ENCODE measurements at places on chromosomes 2 and 18.

- no peak for DNase-seq
These were observed 47.7 kb downstream of the ZNF516 start for GRCh38 chr18:76447258-76447890.

- no peak for DNase-seq
These were observed 8.8 kb upstream of the EXOC6B start for GRCh38 chr2:72834596-72834995.

DNA sequence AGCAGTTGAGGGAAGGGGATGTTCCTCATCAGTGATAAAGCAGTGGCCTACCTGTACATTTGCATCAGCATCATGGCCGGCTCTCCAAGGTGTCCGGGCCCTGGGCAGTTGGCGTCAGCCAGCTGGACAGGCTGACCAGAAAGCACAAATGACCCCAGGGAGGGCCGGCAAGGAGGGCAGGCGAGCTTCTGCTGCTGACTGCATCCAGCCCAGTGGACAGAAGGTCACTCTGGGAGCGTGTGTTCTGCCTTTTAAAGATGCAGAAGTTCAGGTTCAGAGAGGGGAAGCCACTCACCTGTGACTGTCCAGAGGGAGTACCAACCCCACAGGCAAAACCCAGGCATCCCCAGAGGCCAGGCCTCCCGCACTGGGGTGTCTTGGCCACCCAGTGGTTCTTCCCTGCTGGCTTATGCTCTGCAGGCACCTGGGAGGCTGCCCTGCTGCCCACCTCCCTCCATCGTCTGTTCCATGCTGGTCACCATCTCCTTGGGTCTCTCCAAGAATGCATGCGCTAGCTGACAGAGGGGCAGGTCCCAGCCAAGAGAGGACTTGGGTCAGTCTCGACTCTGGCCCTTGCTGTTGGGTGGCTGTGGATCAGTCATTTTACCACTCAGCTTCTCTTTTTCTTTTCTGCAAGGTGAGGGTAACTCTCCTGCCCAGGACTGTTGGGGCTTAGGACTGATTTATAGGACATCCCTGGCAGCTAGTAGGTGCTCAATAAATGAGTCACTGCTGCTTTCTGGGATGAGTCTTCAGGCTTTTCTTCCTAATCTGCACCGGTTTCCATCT lies 89.9 kb downstream of the INHBB start:
- DNase-seq: no peak

- DNase-seq: no peak
These were observed 8.9 kb downstream of the STAM2 start for GRCh38 chr2:152166633-152167032.

GRCh38 chr2:182182436-182182835 lies 196.8 kb downstream of the PPP1R1C start:
- no peak for DNase-seq

DNA sequence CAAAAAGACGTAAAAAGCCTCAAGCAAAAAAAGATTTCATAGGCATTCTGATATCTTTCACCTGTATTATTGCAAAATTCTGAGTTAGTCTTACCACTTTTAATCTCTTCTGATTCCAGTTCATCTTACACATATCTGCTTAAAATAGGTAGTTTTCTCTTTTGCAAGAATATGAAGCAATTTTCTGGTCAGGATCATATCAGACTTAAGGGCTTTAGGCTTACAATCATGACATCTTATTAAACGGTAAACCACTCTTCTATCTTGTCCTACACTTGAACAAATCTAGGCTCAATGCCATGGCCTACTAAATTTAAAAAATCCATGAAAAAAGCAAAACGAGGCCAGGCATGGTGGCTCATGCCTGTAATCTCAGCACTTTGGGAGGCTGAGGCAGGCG lies 50.1 kb upstream of the GAREM1 start:
- no peak for DNase-seq

GRCh38 chr18:30432349-30432748 lies 610.2 kb downstream of the DSC3 start:
- no peak for DNase-seq

GRCh38 chr2:65220432-65221131 lies 7.0 kb upstream of the ACTR2 start:
- no peak for DNase-seq

GRCh38 chr2:9578467-9579235 lies 23.0 kb upstream of the ADAM17 start:
- no peak for DNase-seq

GRCh38 chr2:206296128-206296527 lies 21.7 kb downstream of the ZDBF2 start:
- no peak for DNase-seq

DNA sequence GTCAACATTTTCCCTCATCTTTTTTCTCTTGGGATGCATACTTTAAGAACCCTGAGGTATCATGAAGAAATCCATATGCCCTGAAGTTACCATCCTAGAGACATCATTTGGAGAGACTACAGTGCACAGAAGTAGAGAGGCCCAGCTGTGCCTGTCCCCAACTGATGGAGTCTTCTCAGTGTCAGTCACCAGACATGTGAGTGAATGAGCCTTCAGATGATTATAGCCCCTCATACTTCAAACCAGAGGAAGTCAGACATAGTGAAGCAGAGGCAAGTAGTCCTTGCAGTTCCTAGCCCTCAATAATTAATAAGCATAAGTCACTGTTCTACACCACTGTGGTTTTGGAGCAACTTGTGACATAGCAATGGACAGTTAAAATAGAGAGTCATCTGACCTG lies 194.4 kb upstream of the ITGA4 start:
- no peak for DNase-seq

DNA sequence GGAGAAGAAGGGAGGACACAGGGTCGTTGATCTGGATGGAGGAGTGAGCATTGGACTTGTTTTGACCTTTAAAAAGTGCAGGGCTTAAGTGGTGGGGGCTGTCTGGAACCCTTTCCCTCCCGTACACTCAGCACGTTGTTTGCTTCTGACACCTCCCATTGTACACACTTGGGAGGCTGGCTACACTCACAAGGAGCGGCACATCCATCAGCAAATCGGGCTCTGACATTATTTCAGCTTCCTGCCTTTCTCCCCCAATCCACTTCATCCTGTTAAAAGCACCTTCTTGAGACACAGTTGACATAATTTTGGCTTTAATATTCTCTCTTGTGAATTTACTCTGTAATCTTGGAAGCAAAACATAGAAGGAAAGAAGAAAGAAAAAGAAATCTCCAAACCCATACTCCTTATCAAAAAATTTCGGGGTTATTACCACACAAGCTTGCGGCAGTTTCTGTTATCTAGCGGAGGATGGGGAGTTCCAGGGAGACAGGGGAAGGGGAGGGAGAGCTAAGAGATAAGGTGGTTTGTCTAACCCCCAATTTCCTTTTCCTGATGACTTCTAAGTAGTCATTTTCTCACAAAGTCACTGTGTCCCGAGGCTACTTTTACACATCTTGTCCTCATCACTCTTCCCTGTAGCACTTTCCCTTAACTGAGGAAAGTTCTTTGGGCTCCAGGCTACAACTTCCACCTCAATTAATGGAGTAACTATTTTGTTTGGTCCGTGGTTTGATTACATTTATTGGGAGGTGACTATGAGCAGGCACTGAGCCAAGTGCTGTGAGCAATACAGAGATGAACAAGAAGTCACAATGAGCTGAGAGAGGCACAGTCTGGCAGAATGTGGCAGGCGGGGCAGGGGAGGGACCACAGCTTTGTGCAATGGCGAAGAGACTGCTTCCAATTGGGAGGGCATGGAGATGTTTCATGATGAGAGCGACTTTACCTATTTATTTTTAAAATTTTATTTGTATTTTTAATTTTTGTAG lies 240.1 kb upstream of the MEX3C start:
- no peak for DNase-seq

GRCh38 chr2:71530641-71531332 lies 77.4 kb downstream of the DYSF start:
- no peak for DNase-seq

- no peak for DNase-seq
These were observed 254.1 kb downstream of the TRIB2 start for GRCh38 chr2:12970861-12971260.

GRCh38 chr18:50161597-50162205 lies 33.2 kb downstream of the MYO5B start:
- no peak for DNase-seq

- DNase-seq: no peak
These were observed 81.4 kb downstream of the CELF4 start for GRCh38 chr18:37483984-37484819.

DNA sequence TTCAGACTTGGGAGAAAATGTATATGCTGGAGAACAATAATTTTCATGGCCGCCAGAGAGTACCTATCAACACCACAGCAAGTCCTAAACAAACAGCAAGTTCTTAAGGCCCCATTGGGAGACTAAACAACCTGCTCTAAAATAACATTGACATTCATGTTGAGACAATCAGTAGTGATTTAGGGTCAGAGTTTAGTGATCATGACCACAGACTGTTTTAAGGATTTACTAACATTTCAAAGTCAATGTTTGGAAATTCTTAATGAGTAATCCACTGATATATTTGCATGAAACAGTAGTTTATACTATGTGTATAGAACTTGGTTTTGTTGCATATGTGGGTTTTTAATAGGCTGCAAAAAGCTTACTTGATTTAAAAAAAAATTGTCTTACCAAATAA lies 34.7 kb downstream of the RASGRP3 start:
- no peak for DNase-seq

DNA sequence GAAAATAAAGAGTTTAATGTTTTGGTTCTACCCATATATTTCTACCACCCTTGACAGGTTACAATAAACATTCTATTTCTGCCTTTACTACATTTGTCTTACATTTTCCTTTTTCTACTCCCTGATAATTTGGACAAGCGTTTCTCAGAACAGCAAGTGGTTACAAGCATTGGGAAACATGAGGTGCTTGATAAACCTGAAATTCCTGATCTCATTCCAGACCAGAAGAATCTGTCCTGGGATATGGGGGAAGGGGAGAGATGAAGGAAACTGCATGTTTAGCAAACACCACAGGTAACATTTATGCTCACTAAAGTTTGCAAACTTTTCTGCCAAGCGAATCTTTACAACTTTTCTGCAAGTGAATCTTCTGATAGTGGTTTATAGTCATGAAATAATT lies 28.3 kb upstream of the DSC1 start:
- DNase-seq: no peak

DNA sequence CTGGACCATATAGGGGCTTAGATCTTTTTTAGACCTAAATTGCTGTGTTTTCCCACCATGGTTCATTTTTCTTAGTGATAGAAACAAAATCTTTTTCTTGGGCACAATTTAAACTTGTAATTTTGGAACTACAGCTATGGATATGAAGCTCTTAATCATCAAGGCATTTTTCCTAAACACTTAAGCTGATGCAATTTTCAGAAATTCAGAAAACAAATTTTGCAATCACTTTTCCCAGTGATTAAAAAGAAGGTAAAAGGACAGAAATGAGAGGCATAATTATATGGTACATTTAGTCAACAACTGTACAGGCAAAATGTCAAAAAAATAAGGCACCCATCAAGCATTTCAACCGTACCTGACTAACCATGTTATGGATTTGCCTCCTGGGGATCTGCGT lies 665.4 kb downstream of the XIRP2 start:
- no peak for DNase-seq

DNA sequence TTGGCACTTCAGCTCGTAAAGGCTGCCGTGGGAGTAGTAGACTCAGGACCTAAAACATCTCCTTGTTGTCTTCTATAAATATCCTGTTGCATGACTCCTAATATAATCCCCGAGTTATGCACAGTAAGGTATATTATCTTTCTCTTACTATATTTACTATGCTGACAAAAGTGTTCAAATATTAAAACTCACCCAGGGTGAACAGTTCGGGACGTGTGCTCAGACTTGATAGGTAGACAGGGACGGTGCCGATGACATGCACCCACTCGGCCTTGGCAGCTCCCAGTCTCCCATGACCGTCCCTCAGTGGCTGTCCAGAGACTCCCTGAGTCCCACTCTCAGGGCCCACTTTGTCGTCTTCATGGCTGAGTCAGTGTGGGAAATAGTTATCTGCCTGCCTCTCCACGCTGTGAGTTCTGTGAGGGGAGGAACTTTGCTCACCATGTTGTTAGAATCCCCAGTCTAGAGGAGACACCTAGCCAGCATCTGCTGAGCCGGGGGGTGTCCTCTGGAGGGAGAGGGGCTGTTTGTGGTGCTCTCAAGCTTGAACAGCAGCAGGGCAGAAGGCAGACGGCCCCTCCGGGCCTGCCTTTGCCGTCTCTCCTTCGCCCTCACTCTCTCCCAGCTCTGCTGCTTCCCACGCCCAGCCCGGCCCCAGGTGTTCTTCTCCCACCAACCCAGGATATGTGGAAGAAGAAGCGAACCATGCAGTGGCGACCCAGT lies 75.0 kb downstream of the DGKD start:
- no peak for DNase-seq

GRCh38 chr18:45852631-45853030 lies 27.2 kb downstream of the SIGLEC15 start:
- no peak for DNase-seq

GRCh38 chr2:120254178-120254577 lies 1.5 kb downstream of the RALB start:
- no peak for DNase-seq

GRCh38 chr2:45833968-45834344 lies 182.5 kb downstream of the PRKCE start:
- no peak for DNase-seq

DNA sequence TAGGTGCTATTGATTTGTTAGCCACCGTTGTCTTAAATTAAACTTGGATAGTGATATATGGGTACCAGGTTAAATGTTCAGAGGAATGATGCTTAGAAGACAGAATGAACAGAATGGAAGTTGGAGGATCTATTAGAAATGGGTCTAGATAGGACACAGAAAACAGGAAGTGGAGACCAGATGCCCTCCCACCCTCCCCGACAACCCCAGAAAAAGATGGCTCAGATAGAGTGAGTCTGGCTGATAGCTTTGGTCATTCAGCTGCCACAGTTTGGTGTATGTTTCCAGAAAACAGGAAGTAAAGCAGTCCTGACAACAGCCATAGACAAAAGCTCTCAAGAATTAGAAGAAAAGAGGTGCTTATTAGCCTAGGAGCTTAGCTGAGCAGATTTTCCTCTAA lies 71.5 kb upstream of the DSG1 start:
- no peak for DNase-seq

DNA sequence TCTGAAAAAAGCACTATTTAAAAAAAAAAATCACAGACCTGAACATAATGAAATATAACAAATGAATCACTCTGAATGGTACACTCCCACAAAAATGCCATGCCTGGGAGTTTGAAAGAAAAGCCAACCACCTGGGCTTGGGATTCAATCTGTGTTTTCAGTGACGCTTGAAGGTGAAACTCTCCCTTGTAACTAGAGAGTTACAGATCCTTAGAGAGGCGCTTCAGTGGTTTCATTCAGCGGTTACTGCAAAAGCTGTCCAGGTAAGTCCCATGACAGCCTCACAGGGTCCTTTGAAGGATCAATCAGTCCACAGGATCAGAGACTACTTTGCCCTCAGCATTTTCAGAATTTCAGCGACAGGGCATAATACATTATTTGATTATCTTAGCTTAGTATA lies 627.3 kb downstream of the IRS1 start:
- no peak for DNase-seq

DNA sequence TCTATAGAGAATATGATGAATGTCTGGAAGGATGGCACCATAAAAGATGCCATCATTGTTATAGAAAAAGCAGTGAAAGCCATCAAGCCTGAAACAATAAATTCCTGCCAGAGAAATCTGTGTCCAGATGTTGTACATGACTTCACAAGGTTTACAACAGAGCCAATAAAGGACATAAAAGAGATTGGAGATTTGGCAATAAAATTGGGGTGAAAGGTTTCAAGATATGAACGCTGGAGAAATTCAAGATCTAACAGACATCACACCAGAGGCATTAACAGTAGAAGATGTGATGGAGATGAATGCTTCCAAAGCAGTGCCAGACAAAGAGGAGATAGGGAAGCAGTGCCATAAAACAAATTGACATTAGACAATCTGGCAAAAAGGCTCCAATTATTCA lies 518.8 kb upstream of the ACVR2A start:
- DNase-seq: no peak
